ENCODE measurements at places on chromosomes 4 and X. TPM values are rescaled to one million over a fixed set of nuclear protein-coding genes. Genes with fewer than 3 reads are reported as not detected.

RBMXL3 gene
- not detected for total RNA-seq

MUC7 gene
- total RNA-seq, result not detected

SYNPO2 gene
- 1.1 TPM for total RNA-seq

VGLL1 gene
- total RNA-seq, result not detected

RBPJ gene
- 11.4 TPM for total RNA-seq

Data from A549 treated with CORT108297 at 1 μM for 4 hours (cell line).